ENCODE measurements at places on chromosomes 2 and 18.

DNA sequence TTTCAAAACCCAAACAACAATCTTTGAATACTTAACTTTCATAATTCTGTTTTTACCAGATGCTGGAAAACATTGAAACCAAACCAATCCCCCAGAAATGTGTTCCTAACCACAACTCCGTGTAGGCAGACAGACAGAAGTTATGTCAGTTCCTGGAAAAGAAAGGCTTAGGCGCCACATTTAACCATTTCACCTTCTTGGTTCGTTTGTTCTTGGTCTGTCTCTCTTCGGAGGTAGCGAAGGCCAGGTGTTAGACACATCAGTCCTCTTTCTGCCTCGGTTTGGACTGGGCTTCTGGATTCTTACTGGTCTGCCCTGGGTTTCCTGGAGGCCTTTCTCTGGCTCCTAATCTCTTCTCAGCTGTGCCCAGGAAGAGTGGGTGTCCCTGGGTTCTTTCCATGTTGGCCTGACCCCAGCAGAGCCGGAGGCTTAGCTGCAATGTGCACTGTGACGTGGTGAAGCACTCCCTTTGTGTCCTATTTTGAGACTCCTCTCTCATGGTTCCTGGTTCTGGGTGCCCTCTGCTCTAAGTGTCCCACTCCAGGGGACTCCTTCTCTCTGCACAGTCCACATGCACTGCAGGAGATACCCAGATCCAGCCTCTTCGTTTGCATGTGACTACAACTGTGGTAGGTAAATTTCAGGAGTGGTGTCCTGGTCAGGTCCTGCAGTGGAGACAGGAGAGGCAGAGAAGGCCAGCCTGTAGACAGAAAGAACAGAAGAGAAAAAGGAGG lies 23.1 kb upstream of the RAB31 start:
- DNase-seq: no peak

DNA sequence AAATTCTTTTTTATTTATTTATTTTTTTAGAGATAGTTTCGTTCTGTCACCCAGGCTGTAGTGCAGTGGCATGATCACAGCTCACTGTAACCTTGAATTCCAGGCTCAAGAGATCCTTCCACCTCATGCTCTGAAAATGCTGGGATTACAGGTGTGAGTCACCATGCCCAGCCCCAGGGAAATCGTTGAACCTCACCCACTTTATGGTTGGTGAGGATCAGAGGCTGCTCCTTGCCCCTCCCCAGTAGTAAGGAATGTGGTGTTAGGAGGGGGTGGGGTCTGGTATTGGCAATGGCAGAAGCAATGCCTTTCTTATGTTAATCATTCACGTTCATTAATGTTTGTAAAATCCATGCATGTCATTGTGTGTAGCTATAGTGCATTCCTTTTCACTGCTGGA lies 161.9 kb downstream of the SUCLG1 start:
- no peak for DNase-seq

DNA sequence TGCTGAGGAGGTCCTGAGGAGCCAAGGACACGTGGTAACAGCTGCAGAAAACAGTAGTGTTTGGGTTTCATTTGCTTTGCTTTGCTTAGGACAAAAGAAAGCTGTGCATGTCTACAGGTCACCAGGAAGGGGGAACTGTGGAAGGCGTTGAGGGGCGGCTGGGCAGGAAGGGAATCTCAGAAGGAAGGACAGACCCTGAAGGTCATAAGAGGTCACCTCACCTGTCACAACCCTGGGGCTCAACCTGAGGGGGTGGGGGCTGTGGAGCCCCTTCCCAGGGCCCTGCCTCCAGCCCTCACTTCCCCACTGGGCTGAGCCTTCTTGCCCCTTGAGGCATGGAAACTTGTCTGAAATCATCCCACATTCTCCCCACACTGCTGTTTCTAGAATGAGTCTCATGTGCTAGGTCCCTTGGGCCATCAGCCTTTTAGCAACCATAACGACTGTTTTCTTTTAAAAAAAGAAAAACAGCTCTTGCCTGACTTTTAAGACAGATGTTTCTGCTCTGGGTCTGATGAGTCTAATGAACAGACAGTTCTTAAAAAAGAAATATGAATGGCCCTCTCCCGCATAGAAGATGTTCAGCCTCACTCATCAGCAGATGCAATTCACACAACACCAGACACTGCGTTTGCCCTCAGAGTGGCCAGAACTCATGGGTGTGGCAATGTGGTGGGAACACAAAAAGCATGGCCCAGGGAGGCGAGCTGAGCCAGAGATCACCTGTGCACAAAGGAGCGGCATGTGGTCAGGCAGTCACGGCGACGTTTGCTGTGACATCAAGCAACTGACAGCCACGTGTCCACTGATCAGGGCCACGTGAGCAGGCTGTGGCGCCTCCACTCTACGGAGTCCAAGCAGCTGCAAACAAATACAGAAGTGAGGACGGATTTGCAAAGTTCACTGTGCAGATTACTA lies 84.0 kb downstream of the SEPTIN10 start:
- no peak for DNase-seq

DNA sequence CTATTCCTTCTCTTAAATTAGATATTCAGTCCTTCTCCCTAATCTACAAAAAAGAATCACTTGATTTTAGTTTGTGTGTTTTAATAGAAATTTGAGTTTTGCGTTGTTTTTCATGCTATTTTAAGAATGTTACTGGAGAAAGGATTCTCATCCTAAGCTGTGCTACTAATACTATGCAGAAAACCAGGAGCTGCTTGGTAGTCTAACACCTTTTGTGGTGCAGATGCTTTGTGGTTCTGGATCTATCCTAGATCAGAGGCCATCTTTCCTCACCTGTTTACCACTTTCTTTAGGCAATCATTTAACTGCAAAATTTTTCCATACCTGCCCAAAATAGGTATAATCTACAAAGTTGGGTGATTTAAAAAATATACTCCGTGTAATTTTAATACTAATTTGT lies 823.6 kb downstream of the CPS1 start:
- DNase-seq: no peak

GRCh38 chr18:12652861-12653401 lies 5.0 kb downstream of the SPIRE1 start:
- no peak for DNase-seq

DNA sequence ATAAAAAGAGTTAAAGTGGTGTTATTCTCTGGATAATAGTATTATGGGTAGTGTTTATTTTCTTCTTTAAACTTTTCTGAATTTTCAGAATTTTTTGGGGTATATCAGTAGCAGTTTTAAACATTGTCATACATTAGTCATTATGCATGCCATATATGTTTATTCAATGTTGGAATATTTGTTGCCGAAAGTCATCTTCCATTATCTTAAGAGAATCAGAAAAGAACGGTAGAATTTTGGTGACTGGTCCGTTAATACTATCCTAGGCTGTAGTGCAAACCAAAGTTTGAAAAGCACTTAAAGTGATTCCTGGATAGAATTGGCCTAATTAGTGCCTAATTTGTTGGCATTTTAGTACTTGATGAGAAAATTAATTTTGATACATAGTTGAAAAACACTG lies 244.1 kb downstream of the PHLPP1 start:
- no peak for DNase-seq

- DNase-seq: no peak
Measured at GRCh38 chr2:173948198-173948597, 17.0 kb downstream of the SP3 start.
